ENCODE measurements at places on chromosomes 1 and 21. TPM values are rescaled to one million over a fixed set of nuclear protein-coding genes. Genes with fewer than 3 reads are reported as not detected.

The MYBPHL gene
- not detected for total RNA-seq

The ACTL8 gene
- 0.30 TPM for total RNA-seq

The TTC39A gene
- 0.30 TPM for total RNA-seq

The SKI gene
- 14.6 TPM for total RNA-seq

The LHX8 gene
- not detected for total RNA-seq

The SERPINC1 gene
- 0.15 TPM for total RNA-seq

The CSMD2 gene
- total RNA-seq: under 0.01 TPM

The CHTOP gene
- total RNA-seq: 43.7 TPM

The SPATA17 gene
- total RNA-seq: 0.84 TPM

The DCAF6 gene
- 30.3 TPM for total RNA-seq

The FAM163A gene
- total RNA-seq: not detected

The PCP4L1 gene
- not detected for total RNA-seq

The LCE3A gene
- not detected for total RNA-seq

The NHLH1 gene
- not detected for total RNA-seq

The BARHL2 gene
- total RNA-seq: not detected

The FCGR2B gene
- total RNA-seq: not detected

The SSU72 gene
- total RNA-seq: 115 TPM

The DNALI1 gene
- 7.9 TPM for total RNA-seq

The CLDN17 gene
- total RNA-seq: not detected

The KRTAP19-3 gene
- total RNA-seq: not detected

The CHD5 gene
- 0.50 TPM for total RNA-seq

The USH2A gene
- not detected for total RNA-seq

The SLFNL1 gene
- total RNA-seq: under 0.01 TPM

The AMPD1 gene
- not detected for total RNA-seq

The GCSAML gene
- not detected for total RNA-seq

The HOOK1 gene
- not detected for total RNA-seq

The SYNJ1 gene
- 1.7 TPM for total RNA-seq

The GBP6 gene
- not detected for total RNA-seq

The FAM78B gene
- 0.17 TPM for total RNA-seq

The BEND5 gene
- total RNA-seq: 1.2 TPM

The SPATA46 gene
- not detected for total RNA-seq

The C1orf56 gene
- total RNA-seq: 3.0 TPM

The FCRL6 gene
- total RNA-seq: not detected

The CD101 gene
- total RNA-seq: not detected

The TRPM2 gene
- not detected for total RNA-seq

The GPR37L1 gene
- total RNA-seq: not detected

The LRRC7 gene
- under 0.01 TPM for total RNA-seq

The OVAAL gene
- total RNA-seq: not detected

The CELA2B gene
- total RNA-seq: not detected

The KCNK2 gene
- 4.8 TPM for total RNA-seq

The FAM43B gene
- 0.15 TPM for total RNA-seq

The AGTRAP gene
- total RNA-seq: 85.9 TPM

The GUCA2A gene
- total RNA-seq: not detected

The CLCNKB gene
- total RNA-seq: not detected

The KRTAP11-1 gene
- total RNA-seq: not detected

The PODN gene
- total RNA-seq: 0.30 TPM

The CFAP141 gene
- total RNA-seq: not detected

The STYXL2 gene
- total RNA-seq: not detected

The DNASE2B gene
- total RNA-seq: 0.17 TPM

Data from bronchus fibroblast of lung (primary cell).